GM23338 (cell line): ENCODE measurements at places on chromosomes 2 and 18. TPM values are rescaled to one million over a fixed set of nuclear protein-coding genes. Genes with fewer than 3 reads are reported as not detected.

GRCh38 chr2:129907256-129907998 lies 72.0 kb upstream of the RAB6C start:
- no peak for DNase-seq

Gene POTEF
- total RNA-seq, result 1.8 and 3.0 TPM in 2 replicates

Gene G6PC2
- total RNA-seq, result not detected in 2 replicates

DNA sequence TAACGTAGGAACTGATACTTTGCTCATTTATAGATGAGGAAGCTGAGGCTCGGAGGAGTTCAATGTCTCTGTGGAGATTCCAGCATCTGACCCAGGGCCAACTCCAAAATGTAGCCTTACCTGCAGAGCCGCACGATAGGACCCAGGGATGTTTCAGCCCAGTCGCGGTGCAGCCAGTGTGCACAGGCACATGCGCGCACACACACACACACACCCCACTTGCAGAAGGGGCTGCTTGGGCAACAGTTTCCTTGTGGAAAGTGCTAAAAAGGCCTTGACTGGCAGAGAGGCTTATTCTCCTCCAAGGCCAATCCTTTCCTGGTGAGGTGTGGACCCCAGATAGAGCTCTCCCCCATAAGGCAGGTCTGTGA lies 101.7 kb downstream of the ZFP36L2 start:
- no peak for DNase-seq

- DNase-seq, result no peak
These were observed 11.1 kb upstream of the RPIA start for GRCh38 chr2:88680266-88680902.
